ENCODE measurements at places on chromosomes 2 and 18.

GRCh38 chr18:29104671-29105070 is 927.7 kb upstream of the CDH2 start:
- no peak for DNase-seq

GRCh38 chr2:100785626-100786296 is 34.2 kb upstream of the NPAS2 start:
- DNase-seq, result no peak

- DNase-seq, result no peak
Observed at GRCh38 chr2:6822406-6822805, 43.3 kb downstream of the CMPK2 start.

DNA sequence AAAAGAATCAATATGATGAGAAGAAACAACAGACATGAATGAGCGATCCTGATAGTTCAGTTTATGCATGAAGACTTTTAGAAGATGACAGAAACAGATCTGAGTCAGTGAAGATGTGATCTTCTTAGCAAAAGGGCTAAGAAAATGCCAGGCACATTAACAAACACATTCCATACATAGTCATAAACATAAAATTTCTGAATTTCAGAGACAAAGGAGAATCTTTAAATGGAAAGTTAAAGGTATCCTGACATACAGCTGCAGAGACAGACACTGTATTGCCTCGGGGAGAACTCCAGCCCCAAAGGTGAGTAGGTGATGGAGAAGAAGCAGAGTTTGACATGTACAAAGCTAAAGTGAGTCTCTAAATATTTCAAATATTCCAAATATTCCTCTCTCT is 40.6 kb upstream of the FN1 start:
- no peak for DNase-seq

GRCh38 chr18:62312851-62313250 is 12.3 kb upstream of the TNFRSF11A start:
- no peak for DNase-seq

- no peak for DNase-seq
Observed at GRCh38 chr2:12155303-12156051, 409.0 kb downstream of the LPIN1 start.

DNA sequence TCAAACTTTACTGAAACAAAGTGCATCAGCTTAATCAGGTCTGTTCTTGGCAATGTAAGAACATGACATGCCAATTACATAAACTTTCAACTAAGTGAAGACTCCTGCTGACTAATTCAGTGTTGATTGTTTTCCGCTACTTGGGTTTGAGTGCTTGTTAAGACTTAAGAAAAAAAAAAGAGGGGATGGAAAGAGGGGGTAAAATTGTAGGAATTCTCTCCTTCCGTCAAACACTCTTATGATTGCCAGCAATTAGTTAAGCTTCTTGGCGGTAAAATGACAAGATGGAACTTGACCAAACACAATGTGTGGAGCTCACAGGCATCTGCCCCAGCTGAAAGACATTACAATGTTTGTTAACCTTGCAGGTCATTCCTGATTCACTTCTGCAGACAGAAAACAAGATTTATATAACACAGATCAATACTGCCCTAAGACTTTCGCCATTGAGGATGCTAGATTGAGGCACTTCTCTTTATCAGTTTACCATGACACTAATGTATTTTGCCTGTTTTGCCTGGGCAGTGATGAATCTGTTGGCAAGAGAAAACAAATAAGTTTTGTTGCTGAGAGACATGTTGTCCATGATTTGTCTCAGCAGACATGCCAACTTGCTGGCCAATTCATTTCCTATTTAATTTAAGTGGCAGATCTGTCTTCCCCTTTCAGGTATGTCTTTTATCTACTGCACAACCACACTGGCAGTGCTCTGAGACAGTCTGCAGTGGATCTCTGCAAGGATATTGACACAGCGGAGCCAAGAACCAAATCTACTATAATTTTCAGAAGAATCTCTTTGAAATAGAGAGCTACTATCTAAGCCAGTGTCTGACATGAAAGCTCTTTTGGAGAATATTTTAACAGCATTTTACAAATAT is 410.0 kb upstream of the KCNH7 start:
- no peak for DNase-seq

GRCh38 chr2:84865181-84865783 is 15.6 kb downstream of the TRABD2A start:
- DNase-seq, result no peak

DNA sequence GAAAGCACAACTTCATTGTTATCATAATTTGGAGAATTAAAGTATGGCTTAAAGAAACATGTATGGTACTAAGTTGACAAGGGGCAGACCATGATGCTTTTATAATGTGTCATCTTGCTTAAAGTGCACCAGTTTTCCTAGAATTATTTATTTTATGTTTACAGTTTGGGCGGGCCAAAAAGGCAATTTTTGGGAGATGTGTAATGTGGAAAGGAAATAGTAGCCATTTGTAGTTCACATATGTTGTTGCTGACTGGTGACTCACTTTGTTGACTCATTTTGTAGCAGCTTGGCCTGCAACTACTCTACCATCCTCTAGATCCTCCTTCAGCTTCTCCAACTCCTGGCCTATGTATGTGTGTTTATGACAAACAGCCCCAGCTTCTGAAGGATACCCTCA is 7.7 kb downstream of the ZSCAN30 start:
- DNase-seq, result no peak

DNA sequence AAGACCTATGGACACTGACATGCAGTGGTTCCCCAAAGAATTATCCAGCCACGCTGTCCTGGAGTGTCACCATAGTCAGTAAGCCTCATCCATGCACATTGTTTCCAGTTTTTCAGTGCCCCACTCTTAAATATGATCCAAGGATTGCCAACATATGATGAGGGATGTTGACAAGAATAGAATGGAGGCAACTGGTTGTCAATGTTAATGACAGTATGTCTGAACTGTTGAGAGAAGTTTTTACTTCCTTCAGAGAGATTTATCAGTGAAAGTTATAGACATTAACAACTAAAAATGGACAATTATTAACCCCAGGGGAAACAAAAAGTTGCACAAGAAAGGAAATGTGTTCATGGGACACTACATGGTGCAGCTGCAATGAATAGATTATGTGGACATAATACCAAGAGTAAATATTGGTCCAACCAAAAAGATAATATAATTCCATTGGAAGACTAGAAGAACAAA is 69.9 kb downstream of the CYP26B1 start:
- DNase-seq, result no peak

DNA sequence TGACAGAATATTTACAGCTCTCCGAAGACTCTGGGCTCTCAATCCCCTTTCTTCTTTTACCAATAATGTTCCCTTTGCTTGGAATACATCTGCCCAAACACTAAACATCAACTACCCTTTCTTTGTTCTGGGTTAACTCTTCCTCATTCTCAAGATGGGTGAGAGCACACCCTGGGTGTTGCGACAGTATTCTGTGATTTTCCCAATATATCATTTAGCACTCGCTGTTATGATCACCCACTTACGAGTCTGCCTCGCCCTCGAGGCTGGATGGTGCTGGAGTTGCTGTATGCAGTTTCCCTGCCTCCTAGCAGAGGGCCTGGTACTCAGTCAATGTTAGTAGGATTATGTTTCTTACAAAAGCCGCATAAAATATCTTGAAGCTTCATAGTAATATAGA is 93.2 kb downstream of the SOCS6 start:
- no peak for DNase-seq

- no peak for DNase-seq
Observed at GRCh38 chr2:78132391-78133370, 610.5 kb upstream of the LRRTM4 start.

DNA sequence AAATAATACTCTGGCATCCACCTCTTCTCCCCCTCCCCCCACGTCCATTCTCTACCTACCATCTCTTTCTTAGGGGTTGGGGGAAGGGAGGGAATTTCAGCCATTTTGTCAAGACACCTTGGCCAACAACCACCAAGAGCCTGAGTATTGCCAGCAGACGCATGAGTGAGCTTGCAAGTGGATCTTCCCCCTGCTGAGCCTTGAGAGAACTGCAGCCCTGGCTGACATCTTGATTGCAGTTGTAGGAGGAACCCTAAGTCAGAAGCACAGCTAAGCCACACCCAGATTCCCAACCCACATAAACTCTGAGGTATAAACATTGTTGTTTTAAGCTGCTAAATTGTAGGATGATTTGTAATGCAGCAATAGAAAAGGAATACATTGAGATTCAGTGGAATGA is 165.6 kb downstream of the TMEFF2 start:
- DNase-seq, result no peak

GRCh38 chr18:69866212-69866611 is 81.5 kb downstream of the CD226 start:
- no peak for DNase-seq

Data from T-helper 1 cell (primary cell).